Effector memory CD8-positive, alpha-beta T cell (primary cell): ENCODE measurements at places on chromosomes 1 and 21.
A peak's percentile ranks its signal among the peaks of the same experiment; 100 is the strongest.

DNA sequence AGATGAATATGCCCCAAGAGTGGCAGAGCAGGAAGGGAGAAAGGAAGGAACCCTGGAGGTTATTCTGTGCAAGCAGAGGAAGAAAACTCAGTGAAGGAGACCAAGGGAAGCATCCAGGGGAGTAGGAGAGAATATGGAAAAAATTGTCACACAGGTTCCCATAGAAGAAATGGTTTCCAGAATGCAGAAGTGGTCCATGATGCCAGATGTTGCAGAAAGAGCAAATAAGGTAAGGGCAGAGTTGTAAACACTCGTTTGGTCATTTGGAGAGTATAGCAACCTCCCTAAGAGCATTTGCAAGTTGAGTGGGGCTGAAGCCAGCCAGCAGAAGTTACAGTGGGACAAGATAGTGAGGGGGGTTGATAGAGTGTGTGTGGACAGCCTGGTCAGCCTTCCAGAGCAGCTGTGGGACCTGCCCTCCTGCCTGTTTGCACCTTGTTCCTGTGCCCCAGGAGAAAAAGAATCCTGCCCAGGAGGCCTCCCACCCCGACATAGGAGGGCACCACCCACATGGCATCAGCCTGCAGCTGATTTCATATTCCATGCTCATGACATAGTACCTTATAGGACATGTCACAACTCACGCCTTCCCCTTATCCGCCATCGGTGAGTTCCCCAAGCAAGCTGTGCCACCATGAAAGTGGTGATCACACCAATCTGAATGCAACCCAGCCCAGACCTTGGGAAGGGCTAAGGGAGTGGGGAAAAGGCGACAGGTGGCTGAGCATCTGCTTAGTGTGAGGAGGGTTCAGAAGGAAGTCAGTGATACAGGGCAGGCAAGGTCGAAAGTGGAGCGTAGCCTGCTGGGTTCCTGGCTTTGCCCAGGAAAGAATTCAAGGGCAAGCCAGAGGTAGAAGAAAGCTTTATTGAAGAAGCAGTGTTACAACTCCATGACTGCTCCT lies 8.2 kb upstream of the NEK2 start:
- DNase-seq: no peak

- peak; percentile 5 for DNase-seq
Measured at GRCh38 chr1:71046891-71047634, 553 bp downstream of the PTGER3 start.

GRCh38 chr1:50335036-50335435 lies 88.2 kb downstream of the DMRTA2 start:
- no peak for DNase-seq

DNA sequence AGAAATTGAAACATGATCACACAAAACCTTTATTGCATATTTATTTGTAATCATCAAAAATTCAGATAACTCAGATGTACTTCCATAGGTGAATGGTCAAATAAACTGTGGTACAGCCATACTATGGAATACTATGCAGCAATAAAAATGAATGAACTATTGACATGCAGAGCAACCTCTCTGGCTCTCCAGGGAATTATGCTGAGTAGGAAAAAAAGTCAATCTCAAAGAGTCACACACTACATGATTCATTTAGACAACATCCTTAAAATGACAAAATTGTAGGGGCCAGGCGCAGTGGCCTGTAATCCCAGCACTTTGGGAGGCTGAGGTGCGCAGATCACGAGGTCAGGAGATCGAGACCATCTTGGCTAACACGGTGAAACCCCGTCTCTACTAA lies 104.0 kb downstream of the TPR start:
- DNase-seq: no peak

- no peak for DNase-seq
Measured at GRCh38 chr1:165884009-165884689, 56.7 kb downstream of the UCK2 start.

DNA sequence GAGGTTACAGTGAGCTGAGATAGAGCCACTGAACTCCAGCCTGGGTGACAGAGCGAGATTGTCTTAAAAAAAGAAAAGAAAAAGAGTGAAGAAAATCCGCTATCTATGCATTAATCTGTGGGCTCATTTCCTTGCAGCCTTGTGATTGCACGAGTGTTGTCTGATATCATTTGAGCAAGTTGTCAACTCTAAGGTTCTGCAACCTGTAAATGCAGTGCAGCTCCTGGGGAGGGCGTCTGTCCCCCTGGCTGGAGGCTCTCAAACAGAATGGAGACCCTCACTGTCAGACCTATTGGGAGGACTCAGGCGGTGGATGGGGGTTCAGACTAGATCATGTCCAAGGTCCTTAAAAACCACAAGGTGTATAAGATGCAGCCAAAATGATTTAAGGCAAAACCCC lies 6.2 kb downstream of the CORT start:
- DNase-seq: no peak

- DNase-seq: no peak
Measured at GRCh38 chr1:226988334-226988666, 48.2 kb downstream of the COQ8A start.

GRCh38 chr1:143611159-143611558 lies 360.6 kb downstream of the FAM72C start:
- DNase-seq: no peak

DNA sequence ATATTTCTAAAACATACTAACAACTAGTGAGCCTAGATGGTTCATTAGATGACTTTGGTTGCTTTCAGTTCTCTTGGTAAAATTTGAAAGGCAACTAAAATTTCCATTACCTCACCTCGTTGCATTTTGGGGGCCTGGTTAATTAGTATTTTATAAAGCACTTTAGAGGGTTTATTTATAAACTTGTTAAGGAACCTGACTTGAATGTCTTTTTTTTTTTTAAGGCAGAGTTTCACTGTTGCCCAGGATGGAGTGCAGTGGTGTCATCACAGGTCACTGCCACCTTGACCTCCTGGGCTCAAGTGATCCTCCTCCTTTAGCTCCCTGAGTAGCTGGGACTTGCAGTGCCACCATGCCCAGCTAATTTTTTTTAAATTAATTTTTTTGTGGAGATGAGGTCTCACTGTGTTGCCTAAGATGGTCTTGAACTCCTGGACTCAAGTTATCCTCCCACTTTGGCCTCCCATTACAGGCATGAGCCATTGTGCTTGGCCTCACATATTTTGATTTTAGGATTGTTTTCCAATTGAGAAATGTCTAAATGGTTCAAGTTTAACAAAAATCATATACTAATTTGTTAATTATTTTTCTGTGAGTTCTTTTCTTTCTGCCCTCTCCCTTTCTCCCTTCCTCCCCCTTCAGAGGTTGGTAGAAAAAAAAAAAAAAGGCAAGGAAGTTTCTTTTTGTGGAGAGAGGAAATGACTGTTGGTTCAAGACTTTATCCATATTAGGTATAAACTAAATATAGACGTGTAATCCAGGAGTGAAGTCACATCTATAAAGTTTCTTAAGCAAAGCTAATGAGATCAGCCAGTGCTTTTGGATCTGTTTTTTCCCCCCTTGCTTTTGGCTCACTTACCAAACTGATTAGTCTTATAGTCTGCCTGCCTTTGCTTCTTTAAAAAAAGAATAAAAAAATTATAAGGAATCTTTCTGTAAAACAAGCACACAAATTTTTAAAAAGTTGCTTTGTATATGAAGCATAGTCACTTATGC lies 24.7 kb downstream of the CLIC4 start:
- no peak for DNase-seq

GRCh38 chr1:201966171-201966570 lies 10.9 kb downstream of the TIMM17A start:
- no peak for DNase-seq

DNA sequence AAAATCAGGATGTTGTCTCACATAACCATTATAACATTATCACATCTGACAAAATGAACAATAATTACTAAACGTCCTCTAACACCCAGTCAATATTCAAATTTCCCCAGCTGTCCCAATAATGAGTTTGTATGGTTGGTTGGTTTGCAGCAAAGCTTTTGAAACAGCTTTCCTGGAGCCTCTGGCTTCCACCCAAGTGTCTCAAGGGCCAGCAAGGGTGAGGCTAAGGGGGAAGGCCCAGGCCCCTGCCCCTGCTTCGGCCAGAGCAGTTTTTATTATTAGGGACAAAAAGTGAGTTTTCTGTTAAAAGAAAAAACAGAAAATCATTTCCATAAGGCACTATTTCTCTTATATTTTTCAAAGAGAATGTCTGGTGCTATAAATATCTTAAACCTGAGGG lies 19.1 kb upstream of the AVPR1B start:
- no peak for DNase-seq

GRCh38 chr1:211343607-211344006 lies 17.0 kb downstream of the TRAF5 start:
- DNase-seq: no peak

GRCh38 chr1:85093644-85094043 lies 45.3 kb upstream of the MCOLN3 start:
- no peak for DNase-seq

GRCh38 chr1:117020526-117021156 lies 19.1 kb downstream of the CD101 start:
- no peak for DNase-seq
